Natural killer cell treated with Interleukin-12 subunit alpha and Interleukin-12 subunit beta and Interleukin-15 and Interleukin-18, amount 100 ng/mL, for 72 hours (primary cell): ENCODE measurements at places on chromosomes 1 and 21.

GRCh38 chr1:207298636-207299398, 22.7 kb upstream of the CD55 start:
- DNase-seq = no peak

DNA sequence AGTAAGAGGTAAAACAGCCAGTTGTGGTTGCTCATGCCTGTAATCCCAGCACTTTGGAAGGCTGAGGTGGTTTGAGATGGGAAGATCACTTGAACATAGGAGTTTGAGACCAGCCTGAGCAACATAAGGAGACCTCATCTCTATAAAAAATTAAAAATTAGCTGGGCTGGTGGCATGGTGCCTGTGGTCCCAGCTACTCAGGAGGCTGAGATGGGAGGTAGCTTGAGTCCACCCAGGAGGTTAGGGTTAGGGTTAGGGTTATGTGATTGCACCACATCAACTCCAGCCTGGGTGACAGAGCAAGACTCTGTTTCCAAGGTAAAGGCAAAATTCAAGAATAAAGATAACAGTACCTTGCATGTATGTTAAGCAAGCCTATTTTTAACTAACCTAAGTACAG, 3.5 kb downstream of the SAMSN1 start:
- no peak for DNase-seq

GRCh38 chr1:74729741-74730478, 2.9 kb downstream of the CRYZ start:
- no peak for DNase-seq

DNA sequence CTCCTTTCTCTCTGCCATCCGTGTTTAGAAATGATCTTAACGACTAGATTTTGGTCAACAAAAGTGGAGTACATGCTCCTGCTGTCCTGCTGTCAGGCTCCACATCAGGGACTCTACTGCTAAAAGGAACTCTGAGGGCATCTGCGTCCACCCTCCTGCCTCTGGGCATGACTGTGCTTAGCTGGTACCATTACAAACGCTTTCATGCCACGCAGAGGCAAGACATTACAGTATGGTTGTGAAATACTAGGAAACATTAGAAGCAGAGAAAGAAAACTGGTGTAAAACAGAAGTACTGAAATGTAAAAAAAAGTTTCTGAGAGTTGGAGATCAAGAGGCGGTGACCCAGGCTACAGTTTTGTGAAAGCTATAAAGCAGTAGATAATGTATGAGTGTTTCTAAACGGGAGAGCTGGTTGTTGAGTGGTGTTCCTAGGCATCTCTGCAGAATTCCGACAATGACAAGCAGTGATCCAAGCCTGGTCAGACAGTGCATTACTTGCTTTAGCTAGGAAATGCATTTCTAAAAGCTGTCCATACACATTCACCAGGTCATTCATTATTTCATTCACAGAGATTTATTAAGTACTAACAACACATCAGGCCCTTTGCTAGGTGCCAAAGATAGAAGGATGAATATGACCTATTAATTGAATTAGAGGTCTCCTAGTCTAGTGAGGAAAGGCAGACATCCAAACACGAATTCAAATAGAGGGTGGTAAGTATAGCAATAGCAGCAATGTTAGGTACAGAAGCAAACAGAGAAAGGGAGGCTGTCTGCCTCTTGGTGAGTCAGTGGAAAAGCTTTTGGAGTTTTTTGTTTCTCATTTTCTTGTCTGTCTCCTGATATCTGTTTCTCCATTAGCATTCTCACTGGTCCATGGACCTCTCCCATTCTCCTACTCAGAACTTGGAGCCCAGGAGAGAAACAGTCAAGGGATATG, 401.9 kb downstream of the LMO4 start:
- DNase-seq = no peak

DNA sequence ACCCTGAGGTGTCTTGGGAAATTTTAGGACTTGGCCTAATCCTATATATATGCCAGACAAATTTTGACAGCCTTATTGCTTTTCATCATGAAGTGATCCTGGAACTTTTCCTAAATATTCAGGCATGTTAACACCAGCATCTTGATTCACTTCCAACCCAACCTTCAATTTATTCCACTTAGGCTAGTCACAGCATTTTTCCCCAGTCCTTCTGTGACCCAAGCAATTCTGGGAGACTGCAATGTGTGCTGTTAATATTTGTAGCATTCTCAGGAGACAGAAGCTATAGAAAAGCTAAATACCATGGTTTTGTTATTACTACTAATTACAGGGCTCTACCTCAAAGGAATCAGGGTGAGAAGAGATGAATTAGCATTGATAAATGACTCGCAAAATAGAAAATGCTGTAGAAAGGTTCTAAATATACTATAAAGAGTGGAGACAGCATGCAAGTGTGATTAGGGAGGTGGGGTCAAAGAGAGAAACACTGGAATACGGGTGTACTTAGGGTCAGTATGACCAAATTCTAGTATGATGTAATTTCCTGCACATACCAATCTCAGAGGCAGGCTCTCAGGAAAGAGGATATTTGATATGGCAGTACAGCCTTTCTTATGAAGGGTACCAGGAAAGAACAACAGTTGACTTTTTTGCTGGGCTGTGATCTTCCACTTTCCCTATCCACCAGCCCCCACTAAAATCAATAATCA, 29.1 kb downstream of the PRRX1 start:
- DNase-seq = no peak

DNA sequence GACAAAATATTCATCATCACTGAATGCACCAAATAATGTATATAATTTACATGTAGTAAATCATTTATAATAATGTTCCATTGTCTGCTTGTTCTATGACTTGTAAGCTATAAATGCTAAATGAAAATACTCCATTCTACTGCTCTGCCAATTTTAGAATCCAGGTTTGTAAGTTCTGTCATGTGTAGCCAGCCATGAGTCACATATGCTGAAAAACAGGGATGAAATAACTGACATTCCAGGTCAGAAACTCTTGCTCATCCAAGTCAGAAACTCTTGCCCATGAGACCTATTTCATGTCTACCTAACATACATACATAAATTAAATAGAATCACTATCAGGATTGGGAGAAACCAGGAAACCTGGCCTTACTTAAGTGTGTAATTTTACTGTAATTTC, 95.6 kb downstream of the ASH1L start:
- no peak for DNase-seq
